ENCODE measurements at places on chromosomes 6 and 20.

- no peak for DNase-seq
Observed at GRCh38 chr6:83976871-83977270, 56.7 kb upstream of the MRAP2 start.

GRCh38 chr6:38480036-38480435 is 159.7 kb downstream of the BTBD9 start:
- DNase-seq, result no peak

DNA sequence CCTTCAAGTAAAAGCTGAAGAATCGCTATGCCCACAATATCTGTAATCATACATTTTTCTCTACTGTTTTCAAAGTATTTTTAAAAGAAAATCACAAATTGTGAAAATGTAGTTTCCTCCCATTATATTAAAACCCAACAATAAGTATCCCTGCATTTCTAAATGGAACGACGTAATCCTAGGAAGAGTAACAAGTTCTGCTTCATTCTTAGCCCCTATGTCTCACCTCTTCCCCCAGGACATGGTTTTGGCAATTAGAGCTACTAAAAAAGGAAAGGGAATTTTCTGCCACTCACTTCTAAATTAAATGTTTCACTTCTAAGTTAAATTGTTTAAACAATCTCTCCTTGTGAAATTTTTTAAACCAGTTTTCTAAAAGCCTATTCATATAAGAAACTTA is 47.4 kb downstream of the TBPL1 start:
- DNase-seq, result no peak

DNA sequence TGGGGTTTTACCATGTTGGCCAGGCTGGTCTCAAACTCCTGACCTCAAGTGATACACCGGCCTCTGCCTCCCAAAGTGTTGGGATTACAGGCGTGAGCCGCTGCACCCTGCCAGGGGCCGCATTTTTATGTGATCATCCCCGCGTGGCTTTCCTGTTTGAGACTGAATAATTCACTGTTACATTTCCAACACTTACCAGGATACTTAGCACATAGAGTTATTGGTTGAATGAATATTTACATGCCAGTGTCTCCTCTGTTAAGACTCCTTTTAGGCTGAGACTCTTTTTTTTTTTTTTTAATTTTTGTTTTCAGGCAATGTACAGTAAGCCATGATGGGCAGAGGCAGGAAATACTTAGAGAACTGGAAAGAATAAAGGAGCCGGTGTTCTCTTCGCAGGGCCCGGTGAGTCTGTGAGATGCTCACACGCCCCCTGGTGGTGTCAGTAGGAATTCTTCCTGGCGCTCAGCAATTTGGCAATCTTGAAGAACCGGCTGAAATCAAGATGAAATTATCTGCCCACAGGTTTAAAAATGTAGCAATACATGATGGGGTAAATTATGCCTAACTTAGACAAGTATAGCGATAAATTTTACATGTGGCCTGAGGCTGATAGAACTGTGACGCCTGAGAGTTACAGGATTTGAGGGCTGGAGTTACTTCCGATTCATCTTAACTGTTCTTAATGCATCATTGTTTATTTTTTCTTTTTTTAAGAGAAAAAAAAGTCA is 7.6 kb upstream of the RNF114 start:
- DNase-seq, result no peak

DNA sequence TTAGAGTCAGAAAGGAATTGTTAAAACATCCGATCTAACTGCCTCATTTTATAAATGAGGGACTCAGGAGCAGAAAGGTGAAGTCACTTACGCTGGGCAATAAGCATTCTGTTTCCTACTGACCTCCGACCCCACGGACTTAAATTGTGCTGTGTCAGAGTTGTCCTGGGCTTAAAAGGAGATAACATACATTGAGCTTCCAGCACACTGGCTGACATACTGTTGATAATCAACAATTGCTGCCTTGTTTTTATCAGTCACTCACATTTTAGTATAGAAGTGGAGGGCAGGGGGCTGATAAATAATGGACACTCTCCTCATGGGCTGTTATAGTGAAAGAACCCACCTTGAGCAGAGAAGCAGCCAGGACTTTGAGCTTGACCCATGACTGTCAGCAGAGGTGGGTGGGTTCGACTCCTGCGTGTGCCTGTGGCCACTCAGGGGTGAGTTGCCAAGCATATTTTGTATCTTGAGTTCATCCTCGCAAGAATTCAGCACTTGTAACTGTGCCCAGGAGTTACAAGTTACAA is 166.5 kb upstream of the JARID2 start:
- no peak for DNase-seq

- DNase-seq, result no peak
Observed at GRCh38 chr6:28944412-28944865, 20.7 kb upstream of the TRIM27 start.

DNA sequence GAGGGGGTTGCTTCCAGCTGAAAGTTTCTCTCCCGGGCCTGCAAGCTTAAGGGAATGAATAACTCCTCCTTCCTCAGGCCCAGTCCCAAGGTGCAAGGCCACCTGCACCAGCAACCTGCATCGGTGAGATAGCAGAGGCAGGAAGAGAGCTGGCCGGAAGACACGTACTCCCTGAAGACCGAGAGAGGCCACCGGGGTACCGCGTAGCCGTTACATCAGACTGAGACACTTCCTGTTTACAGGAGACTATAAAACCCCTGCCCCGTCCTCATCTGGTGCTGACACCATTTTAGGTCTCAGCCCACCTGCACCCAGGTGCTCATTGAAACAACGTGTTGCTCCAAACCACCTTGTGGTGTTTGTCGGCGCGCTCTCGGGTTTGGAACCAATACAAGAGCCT is 60.5 kb upstream of the PRND start:
- DNase-seq, result no peak

DNA sequence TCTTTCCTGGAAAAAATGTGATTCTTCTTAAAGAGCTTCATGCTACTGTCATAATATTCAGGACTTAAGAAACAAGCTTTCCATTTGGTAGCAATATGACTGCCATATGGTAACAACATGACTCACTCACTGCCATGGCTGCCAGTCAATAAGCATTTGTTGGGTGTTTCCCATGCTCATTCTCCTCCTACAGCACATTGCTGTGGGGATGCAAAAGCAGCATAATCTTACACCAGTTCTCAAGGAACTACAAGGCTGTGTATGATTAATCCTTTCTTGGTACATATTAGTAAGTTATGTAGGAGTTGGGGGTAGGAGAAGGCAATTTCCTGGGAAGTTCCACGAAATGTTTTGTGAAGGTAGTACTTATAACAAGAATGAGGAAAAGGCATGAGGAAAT is 76.7 kb downstream of the CEP162 start:
- no peak for DNase-seq

- no peak for DNase-seq
Observed at GRCh38 chr6:6003621-6004366, 2.9 kb downstream of the NRN1 start.

DNA sequence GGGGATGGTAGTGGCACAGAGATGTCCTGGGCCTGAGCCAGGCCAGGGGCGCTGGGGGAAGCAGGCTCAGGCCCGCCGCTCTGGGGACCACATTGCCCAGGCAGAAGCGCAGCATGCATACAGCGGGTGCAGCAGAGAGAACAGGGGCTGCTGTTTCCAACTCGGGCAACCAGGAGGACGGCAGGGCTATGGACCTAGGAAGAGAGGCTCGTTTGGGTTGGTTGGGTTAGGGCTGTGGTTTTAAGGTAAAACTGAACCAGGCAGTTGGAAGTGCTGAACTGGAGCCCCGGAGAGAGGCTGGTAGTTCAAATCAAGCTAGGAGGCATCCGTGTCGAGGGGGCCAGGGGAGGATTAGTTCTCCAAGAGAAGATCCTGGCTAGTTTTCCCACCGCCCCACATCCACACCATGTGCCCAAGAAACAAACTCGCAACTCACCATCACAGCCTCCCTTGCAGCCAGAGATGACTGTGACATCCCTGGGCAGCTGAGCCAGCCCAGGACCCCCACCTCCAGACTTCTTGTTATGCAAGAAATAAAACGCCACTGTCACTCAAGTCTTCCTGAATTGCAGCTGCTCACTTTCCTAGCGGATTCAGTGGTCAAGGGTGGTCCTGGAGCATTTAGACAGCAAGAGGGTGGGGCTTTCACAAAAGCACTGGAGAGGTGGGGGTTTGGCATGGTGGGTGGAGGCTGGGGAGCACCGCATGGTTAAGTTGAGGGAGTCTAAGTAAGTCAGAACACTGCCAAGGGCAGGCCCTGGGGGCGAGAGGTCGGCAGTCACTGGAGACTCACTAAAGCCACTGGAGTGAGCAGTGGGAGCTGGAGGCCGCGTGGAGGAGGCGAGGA is 161.2 kb downstream of the GRM4 start:
- DNase-seq, result no peak

- no peak for DNase-seq
Observed at GRCh38 chr6:33438978-33439594, 15.3 kb upstream of the ZBTB9 start.

DNA sequence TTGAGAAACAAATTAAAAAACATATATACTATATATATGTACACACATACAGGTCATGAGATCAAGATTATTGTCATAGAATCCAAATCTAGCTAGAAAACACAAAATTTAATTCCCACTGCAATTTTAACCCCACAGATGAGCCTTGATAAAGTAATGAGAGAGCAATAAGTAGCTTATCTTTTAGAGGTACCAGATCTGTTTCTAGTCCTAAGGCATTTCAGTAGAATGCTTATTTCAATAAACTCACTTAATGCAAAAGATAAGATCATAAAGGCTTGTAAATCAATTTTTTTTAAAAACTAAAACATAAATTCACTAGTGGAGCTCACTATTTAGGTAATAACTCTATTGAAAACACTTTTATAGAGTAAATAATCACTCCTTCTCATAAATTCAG is 47.2 kb downstream of the PRKN start:
- DNase-seq, result no peak

GRCh38 chr6:131036601-131037000 is 26.4 kb downstream of the EPB41L2 start:
- no peak for DNase-seq

DNA sequence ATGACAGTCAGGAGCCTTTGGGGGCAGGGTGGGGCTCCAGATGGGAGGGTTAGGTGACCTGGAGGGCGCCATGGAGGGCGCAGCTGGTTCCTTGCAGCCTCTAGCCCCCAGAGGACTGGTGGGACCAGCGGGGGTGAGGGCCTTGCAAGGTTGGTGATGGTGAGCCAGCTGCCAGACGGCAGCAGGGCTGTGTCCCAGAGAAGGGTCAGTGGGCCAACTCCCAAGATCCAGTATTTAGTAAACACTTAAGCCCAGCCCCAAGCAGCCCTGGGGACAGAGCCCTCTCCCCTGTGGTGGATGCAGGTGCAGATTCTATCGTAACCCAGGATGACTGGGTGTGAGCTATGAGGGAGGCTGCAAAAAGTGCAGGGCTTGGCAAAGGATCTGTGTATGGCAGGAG is 201.5 kb upstream of the RNF24 start:
- DNase-seq, result no peak

- DNase-seq, result no peak
Observed at GRCh38 chr6:144662812-144663365, 377.8 kb downstream of the UTRN start.

GRCh38 chr20:63381781-63382431 is 20.8 kb upstream of the CHRNA4 start:
- DNase-seq, result no peak

GRCh38 chr6:73523434-73524123 is 2.7 kb upstream of the EEF1A1 start:
- no peak for DNase-seq

All from cortex of kidney (tissue), 1 donor.